Stimulated activated CD4-positive, alpha-beta T cell treated with anti-CD3 and anti-CD28 coated beads, TNF-alpha, amount 100 ng/mL, for 24 hours (primary cell): ENCODE measurements at places on chromosomes 6 and 20.

DNA sequence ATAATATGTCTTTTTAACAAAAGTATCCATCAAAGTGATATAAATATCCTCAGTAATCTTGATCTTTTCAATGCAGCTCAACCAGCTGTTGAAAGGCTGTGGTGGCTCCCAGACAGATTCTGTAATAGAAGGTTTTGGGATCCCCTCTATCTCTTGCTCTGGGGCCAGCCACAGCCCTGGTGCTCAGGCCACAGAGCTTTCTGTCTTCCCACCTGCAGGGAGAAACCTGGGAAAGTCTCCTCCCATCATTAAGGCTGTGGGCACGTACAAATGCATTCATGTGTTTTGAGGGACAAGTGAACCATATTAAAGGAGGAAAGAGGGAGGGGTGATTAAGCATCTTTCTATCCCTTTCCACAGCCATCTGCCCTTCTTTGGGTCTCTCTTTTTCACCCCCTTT is 183.1 kb downstream of the PRDM13 start:
- no peak for DNase-seq

DNA sequence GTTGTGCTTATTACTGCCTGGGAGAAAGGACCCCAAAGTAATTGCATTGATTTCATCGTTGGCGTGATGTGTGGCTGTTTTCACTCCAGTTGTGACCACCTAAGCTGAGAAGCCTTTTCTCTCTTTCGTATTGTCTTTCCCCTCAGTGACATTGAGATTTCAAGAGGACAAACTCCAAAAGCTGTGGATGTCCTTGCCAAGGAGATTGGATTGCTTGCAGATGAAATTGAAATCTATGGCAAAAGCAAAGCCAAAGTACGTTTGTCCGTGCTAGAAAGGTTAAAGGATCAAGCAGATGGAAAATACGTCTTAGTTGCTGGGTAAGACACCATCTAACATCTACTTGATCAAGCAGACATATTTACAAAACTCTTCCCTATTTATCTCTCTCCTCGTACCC is 60.5 kb downstream of the MTHFD1L start:
- DNase-seq = no peak

GRCh38 chr6:16544006-16544405 is 217.3 kb downstream of the ATXN1 start:
- no peak for DNase-seq

DNA sequence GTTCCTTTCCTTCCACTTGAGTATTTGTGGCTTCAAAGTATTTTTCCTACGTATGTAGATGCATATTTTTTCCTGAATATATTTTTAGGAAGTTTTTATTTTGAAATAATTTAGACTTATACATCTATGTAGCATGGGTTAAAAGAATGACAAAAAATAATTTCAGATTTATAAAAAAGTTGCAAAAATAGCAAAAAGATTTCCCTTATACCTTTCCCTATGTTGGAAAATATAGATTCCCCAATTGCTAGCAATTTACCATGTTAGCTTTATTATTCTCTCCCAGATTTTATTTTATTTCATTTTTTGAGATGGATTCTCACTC is 69.8 kb downstream of the SCAND1 start:
- no peak for DNase-seq

DNA sequence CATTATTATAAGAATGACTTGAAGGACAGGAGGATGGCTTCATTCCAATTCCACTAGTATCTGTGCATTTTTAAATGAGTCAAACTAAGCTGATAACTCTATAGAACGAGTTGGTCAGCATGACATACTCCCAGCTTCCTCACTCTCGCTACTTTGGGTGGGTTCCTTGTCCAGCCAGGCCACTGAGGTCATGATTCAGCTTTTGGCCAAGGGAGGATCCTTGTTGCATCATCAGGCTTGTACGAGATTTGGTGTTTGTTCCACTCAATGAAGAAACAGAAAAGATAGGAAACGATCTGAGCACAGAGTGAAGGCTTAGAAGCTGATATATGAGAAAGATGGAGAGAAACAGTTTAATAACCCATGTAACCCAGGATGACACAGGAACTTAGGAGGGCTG is 19.8 kb downstream of the NEDD9 start:
- no peak for DNase-seq

DNA sequence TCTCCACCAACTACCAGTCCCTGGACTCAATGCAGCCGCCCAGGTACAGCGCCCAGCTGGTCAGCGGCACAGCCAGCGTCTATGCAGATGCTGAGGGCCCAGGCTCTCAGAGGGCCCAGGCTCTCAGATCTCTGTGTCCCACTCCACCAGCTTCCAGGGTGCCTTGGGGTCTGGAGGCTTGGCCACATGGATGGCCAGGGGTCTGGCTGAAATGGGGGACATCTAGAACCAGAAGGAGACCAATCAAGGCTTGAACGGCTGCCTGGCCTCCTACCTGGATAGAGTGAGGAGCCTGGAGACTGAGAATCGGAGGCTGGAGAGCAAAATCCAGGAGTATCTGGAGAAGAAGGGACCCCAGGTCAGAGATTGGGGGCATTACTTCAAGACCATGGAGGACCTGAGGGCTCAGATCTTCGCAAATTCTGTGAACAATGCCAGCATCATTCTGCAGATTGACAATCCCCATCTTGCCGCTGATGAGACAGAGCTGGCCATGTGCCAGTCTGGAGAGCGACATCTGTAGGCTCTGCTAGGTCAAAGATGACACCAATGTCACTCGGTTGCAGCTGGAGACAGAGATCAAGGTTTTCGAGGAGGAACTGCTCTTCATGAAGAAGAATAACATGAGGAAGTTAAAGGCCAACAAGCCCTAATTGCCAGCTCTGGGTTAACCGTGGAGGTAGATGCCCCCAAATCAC is 44.1 kb upstream of the GRM4 start:
- peak; percentile 44 for DNase-seq

DNA sequence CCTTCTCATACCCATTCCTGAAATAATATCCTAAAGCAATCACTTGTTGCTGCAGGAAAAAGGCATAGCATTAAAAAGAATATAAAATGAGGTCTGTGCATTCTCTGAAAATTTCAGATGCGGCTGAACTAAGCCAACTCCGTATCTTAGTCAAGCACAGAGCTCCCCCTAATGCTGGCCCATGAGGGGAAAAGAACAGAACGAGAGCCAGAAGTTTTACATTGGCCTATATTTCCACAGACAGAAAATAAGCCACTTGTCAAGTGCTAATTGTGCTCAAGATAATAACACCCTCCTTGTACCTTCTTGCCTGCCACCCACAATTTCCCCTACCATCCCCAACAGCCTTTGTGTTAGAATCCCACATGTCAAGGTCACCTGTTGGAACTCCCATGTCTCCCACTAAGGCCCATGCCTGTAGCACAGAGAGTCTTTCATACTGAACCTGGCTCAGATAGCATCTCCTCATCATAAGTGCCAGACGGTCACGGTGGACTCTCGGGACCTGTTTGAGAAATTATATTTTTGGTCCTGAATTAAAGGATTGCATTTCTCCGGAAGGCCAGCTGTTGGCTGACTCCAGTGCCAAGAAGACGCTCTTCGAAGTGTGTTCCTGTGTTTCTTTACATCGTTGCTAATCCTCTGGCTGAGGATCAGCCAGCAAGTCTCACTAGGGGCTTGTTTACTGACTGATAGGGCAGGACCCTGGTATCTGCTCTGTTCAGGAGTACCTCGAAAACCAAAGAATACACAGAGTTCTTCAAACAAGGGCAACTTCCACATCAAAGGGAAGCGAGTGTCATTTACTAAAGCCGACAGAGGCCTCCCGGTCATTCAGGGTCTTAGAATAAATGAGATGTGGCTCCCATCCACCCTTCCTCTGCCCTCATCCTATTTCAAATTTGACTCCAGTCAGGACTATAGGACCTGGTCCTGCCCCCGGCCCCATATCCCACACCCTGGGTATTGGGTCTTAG is 183.4 kb upstream of the FBXL4 start:
- DNase-seq = no peak

DNA sequence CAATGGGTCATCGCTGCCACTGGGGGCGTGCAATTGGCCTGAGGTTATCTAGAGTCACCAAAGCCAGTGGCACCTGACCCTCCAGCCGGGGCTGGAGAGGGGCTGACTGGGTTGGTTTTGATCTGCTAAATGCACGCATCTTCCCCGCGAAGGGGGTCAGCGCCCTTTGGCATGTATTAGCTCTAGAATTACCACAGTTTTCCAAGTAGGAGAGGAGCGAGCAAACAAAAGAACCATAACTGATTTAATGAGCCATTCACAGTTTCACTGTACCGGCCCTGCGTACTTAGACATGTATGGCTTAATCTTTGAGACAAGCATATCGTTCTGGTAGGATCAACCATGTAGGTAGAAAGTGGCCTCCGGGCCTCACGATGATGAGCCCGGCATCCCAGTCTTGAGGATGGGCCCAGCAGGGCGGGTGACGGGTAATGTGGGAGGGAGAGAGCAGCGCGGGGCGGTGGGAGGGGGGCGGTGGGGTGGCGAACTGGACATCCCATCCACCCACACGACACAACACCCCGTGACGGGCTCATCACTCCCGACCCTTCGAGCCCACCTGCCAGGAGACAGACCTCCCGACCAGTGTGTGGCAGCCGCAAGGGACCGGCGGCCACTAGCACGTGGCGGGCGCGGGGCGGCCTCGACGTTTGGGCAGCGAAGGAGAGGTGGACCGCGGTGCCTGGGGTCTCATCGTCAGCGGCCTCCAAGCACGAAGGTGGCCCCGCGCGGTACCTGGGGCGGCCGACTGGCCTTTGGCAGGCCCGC is 1957.5 kb upstream of the DEFB115 start:
- no peak for DNase-seq

DNA sequence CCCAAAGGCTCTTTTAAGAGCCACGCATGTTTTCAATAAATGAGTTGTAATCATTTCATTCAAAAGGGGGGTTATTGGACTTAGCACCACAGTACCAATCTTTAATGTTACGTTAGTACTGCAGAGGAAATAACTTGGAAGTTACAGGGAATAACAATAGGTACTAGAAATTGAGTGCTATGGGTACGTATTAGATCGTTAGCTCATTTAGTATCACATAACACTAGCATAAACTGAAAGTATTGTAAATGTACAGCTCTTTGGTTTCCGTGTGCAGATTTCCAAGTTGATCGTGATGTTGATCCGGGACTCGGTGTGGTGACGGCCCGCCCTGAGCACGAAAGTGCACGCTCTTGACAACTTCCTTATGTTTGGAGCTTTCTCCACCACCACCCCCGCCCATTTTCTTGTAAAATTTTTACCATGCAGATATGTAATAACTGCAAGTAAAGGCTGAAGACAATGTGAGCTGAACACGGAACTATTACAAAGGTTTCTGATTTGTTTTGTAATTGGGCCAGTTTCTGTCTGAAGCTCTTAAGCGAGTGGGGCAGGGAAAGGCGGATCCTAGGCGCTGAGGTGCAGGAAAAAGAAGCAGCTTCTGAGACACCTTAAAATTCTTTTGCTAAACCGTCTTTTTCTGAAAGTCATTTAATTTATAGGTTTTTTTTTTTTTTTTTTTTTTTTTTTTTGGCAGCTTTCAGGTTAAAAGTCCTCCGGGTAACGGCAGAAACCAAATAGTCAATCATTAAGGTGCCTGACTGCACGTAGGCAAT is 71.5 kb downstream of the HFE start:
- peak; percentile 18 for DNase-seq

DNA sequence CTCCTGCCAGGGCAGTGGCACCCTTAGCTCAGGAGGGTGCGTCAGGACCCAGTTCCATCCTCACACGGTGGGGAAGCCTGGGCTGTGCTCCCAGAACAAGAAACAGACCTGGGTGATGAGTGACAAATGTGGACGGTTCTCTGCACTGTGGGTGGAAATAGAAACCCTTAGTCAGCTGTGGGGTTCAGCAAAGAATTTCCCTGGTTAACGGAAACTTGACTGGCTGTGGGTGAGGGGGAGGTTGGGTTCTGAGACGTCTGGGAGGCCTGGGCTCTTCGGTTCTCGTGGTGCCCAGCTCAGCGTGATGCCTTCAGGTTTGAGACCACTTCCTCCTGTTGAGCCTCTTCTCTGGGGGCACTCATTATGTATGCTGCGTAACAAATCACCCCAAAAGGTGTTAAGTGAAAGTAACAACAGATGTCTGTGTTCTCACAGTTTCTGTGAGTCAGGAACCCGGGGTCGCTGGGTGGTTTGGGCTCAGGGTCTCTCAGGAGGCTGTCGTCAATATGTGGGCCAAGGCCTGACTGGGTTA is 53.1 kb upstream of the FAM83D start:
- peak; percentile 71 for DNase-seq

GRCh38 chr6:37259191-37259590 is 1.2 kb upstream of the TMEM217 start:
- no peak for DNase-seq

GRCh38 chr6:40371621-40372020 is 215.5 kb downstream of the LRFN2 start:
- no peak for DNase-seq

GRCh38 chr6:113031591-113032238 is 684.6 kb downstream of the RFPL4B start:
- no peak for DNase-seq

DNA sequence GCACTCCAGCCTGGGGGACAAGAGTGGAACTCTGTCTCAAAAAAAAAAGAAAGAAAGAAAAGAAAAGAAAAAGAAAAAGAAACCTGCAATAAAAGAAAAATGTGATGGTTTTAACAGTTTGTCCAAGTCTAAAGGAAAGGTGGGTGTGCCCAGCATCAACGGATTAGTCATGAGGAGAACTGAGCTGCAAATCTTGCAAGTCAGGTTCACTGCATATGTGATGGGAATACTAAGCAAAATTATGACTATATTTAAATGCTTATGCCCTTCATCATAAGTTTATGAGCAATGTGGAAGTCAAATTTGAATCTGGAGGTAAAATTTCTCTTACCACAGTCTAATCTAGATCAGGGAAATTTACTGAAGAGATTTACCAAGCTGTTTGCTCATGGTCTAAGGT is 13.1 kb upstream of the CDK19 start:
- DNase-seq = no peak

- no peak for DNase-seq
These were observed 49.7 kb downstream of the MAP3K4 start for GRCh38 chr6:161041274-161041673.

DNA sequence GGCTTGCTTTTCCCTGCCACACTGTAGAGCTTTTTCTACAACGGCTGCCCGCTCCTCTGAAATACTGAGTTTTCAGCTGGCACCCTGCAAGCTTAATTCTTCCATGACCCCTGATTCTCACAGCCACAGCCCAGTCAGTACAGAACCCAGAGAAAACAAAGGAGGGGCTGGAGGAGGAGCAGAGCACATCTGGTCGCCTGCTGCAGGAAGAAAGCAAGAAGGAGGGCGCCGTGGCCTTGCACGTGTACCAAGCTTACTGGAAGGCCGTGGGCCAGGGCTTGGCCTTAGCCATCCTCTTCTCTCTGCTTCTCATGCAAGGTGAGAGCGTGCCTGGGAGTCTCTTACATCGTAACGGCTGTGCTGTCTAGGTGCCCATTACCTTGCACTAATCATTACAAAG is 11.3 kb downstream of the DLK2 start:
- DNase-seq = no peak

DNA sequence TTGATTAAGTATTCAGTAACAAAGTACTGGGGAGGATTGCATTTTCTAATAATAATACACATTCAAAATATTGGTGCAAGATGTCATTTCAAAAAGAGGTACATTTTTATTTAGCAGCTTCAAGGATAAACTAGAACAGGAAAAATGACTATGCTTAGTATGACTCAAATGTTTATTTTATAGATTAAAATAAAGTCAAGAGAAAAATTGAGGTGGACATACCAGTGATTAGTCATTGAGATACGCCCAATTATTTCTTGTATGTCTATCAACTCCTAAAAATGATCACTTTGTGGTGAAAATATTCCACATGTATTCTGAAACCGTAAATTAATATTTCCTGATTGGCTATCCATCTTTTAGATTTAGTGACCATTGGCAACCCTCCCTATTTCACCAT is 96.7 kb downstream of the PHF3 start:
- DNase-seq = no peak

- no peak for DNase-seq
These were observed 118.2 kb downstream of the TTLL2 start for GRCh38 chr6:167442796-167443680.
